ENCODE measurements at places on chromosomes 7 and 10.

- no peak for DNase-seq
Observed at GRCh38 chr7:119105381-119105780, 880.9 kb downstream of the ANKRD7 start.

DNA sequence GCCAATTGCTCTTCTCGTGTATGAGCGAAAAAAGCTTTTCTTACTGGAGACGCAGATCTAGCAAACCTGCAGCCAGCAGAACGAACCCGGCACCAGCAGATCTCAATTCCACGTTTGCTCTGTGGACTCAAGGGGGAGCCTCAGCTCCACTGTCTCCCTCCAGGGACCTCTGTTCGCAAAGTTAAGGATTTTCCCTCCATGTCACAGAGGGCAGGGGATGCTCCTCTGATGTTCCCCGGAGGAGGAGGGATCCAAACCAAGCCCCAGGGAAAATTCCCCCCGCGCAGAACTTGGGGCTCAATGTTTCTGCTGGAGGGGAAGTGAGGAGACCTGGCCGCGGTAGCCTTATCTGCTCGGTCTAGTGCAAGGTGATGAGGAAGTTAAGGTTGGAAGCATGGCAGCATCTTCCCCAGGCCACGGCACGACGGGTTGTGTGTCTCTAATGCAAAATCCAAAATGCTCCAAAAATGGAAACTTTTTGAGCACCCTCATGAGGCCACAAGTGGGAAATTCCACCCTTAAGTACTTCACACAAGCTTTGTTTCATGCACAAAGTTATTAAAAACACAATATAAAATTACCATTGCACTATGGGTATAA, 9.0 kb downstream of the IQCE start:
- no peak for DNase-seq

GRCh38 chr7:123944395-123944794, 19.4 kb downstream of the SPAM1 start:
- DNase-seq = no peak

- DNase-seq = no peak
Observed at GRCh38 chr7:112084520-112084971, 121.7 kb downstream of the DOCK4 start.

GRCh38 chr7:158740013-158740656, 35.5 kb upstream of the NCAPG2 start:
- no peak for DNase-seq

- no peak for DNase-seq
Observed at GRCh38 chr10:63260860-63261251, 127.7 kb downstream of the NRBF2 start.
